ENCODE measurements at places on chromosomes 4 and X.

DNA sequence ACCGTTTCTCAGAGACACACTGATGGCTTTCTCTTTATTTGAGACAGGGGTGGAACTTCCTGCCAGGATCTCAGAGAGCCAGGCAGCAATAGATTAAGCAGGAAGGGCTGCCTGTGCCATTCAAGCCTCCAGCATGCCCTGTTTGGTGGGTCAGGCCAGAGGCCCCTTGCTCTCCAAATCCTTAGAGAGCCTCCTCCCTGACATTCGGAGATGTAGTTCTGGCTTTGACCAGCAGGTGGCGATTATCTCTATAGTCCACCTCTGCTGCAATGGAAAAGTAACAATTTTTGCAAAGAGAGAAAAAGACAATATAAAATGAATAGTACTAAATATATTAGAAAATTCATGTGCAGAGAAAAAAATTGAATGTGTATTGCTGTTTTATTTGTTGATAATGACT, 93.9 kb downstream of the NXF2B start:
- DNase-seq = no peak

GRCh38 chr4:138200236-138200590, 41.9 kb downstream of the SLC7A11 start:
- no peak for DNase-seq

- no peak for DNase-seq
Observed at GRCh38 chrX:148310426-148311165, 189.8 kb upstream of the AFF2 start.

DNA sequence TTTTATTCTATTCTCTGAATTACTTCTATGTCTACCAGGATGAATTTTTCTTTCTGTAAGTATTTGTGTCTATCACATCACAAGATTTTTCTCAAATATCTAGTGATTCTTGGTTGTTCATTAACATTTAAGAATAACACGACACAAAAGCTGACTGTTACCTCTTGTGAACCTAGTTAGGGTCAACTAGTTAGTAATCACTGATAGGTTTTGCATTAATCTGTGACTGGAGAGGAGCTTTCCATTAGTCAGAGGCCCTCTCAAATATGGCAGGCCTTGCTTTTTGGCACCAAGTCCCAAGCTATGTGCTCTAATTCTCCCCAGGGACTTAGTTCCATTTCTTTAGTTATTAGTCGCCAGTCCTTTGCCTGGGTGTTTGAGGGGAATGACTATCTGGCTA, 259.2 kb downstream of the CFAP299 start:
- DNase-seq = no peak

DNA sequence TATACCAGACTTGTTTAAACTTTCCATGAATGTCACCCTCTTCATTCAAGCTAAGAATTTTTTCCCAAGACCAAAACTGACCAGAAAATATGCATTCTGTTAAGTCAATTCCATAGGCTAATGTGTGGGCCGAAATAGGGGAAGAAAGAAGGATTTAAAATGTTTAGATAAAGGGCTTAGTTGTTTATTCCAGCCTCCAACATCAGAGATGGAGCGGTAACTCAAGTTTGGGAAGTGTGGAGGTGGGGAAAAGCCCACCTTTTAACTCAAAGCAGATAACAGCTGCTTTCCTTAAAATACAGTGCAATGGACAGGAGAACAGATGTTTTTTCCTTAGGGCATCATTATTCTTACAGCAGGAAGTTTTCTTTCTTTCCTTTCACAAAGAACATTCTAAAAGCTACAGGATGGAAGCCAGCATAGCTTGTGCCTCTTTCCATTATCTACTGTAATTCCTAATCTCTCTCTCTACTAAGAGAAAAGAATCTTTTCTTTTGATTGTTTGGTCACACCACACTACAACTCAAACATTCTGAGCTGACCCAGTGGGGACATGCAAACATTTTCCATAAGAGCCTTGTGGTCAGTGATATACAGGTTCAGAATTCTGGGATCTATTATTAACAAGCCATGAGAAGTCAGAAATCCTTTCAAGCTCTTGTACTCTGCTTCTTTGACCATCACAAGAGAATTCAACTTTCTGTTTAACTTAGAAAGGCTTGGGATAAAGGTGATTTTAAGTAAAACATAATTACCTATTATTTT, 101.6 kb downstream of the PDE5A start:
- DNase-seq = no peak

- no peak for DNase-seq
Observed at GRCh38 chr4:1910643-1911042, 39.5 kb downstream of the NSD2 start.

DNA sequence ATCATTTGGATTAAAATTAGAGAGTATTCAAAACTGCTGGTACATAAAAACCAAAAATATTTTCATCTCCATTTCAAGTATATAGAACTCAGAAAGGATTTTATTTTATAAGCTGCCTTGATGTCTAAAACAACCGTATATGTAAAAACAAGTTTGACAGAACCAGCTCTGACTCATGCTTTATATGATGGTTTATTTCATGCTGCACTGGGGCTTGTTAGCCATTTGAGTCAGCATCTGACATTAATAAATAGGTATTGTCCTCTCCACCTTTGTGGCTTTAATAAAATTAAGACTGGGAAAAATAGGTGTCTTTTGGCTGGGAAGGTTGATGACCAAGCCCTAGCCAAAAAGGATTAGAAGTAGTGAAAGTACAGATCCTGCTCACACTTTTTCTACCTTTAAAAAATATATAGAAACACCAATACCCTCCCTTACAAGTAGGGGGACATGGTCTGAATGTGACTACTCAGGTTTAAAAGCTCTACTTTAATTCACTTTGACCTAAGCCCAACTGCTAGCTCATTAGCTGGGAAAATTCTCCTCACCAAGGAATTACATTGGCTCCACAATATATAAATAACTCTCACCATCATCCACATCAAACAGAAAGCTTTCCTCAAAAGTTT, 228.1 kb downstream of the ADAMTS3 start:
- DNase-seq = no peak

DNA sequence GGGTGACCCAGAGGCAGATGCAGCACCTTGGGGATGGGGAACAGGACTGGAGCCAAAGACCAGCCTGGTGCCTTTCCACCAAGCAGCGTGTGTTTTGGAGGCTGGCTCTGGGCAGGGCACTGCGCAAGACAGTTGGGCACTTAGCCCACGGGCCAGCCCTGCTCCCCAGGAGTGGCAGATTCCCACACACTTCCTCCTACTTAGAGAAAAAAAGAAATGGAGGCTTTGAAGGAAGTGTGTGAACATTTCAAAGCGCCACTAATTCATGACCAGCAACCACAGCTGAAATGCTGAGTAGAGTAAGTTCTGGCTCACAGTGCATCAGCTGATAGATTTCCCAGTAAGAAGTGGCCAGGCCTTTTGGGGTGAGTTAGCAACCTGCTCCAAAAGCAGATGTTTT, 54.9 kb upstream of the LGI2 start:
- no peak for DNase-seq

DNA sequence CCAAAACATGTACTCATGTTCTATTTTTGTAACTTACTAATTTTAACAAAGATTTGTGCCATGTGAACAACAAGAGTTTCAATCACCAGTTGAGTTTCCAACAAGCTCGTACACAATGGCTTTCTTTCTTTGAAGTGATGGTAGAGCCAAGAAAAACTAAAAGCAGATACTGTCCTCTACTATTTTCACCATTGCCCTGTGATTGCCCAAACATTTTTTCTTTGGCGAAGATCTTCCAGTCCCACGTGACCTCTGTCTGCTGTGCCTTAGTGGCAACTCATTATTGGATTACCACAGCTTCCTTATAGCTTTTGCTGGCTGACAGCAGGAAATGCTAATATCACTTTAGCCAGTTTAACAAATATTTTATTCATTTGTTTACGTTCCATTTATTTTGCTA, 1147.1 kb downstream of the STIM2 start:
- DNase-seq = no peak

DNA sequence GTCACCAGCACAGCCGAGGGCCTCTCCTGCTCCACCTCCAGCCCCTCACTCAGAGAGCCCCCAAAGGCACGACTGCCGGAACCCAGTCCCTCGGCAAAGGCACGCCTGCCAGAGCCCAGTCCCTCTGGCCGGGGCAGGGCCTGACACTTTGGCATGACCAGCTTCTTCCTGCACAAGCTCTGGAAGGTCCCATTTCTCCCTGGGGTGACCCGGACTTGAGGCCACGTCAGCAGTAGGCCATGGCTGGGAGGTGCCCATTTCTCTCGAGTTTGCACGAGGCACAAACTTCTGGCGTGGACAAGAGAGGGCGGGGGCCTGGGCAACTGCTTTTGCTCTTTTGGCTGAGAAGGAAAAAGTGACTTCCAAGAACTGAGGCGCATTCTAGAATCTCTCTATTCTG, 62.2 kb upstream of the GPR78 start:
- DNase-seq = no peak

- no peak for DNase-seq
Observed at GRCh38 chr4:152983221-152983620, 47.1 kb downstream of the FHDC1 start.

DNA sequence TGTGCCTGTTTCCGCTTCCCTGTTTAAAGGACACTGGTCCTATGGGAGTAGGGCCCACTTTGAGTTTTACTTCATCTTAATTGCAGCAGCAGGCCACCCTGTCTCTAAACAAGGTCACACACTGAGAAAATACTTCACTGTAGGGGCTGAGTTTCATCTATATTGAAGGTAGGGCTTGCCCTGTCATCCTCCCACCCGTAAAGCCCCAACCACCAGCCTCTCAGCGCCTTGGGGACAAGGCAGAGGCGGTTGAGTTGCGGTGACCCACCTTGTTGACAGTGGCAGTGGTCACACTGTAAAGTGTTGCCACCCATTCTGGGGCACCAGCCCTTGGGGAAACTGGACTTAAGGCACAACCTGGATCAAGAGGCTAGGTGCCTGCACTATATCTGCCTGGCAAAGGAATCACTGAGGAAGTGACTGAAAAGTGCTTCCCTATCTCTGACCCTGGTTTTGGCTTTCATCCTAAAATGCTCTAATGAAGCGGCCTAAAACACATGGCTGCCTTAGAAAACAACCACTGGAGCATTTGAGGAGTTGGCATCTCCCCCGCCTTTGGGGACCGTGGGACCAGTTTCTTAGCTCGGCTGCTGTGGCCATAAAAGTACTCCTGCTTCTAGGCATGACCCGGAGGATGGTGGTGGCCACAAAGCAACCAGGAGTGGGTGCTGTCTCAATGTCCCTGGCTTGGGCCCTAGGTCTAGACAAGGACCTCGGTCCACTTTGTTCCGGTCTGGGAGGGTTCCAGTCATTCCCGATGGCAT, 7.8 kb upstream of the WDR1 start:
- no peak for DNase-seq

- peak; percentile 16 for DNase-seq
Observed at GRCh38 chr4:158193171-158193749, 17.0 kb upstream of the TMEM144 start.

- no peak for DNase-seq
Observed at GRCh38 chrX:103503163-103503852, 16.0 kb downstream of the RAB40A start.

DNA sequence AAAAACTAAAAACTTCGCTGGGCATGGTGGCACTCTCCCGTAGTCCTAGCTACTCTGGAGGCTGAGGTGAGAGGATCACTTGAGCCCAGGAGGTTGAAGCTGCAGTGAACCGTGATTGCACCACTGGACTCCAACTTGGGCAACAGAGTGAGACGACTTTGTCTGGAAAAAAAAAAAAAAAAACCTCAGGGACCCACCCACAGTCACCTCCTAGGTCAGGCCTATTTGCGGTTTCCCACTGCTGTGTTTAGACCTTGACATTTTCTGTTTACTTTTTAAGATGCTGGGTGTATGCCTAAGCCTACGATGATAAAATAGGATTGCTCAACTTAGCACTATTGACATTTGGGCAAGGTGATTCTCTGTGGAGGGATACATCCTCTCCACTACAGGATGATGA, 197.4 kb upstream of the TBL1X start:
- DNase-seq = no peak

GRCh38 chr4:139599076-139599475, 43.1 kb upstream of the SETD7 start:
- no peak for DNase-seq

- DNase-seq = no peak
Observed at GRCh38 chr4:70741867-70742658, 20.3 kb downstream of the RUFY3 start.

DNA sequence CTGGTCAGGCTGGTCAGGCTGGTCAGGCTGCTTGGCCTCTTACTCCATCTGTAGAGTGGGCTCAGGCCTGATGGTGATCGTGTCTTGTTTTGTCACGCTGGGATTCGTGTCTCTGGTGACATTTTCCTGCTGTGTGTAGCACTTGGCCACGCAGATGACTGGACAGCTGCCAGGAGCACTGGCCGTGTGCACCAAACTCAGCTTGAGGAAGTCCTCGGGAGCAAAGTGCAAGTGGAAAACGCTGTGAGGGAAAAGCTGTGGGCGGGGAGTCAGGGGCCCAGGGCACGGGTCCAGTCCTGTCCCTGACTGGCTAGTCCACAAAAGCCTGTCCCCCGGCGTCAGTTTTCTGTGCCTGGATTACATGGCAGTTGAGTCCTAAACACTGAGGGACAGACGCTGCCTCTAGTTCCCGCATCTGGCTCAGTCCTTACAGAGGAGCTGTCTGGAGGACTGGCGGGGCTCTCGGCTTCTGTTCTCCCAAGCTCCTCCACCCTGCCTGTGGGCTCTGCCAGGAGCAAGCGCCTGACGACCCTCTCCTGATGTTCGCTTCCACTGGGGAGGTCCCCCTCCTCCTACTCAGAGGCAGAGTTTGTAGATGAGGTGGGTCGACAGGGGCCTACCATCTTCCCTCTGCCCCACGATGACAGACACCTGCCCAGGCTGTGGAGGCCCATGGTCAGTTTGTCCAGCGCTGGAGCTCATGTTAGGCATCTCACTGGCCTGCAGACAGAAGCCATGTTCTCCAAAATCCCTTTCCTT, 35.9 kb upstream of the GRPEL1 start:
- DNase-seq = peak; percentile 28

GRCh38 chr4:37531151-37531550, 155.0 kb downstream of the RELL1 start:
- DNase-seq = no peak

- DNase-seq = peak; percentile 29
Observed at GRCh38 chrX:16785247-16786138, 773 bp upstream of the TXLNG start.

DNA sequence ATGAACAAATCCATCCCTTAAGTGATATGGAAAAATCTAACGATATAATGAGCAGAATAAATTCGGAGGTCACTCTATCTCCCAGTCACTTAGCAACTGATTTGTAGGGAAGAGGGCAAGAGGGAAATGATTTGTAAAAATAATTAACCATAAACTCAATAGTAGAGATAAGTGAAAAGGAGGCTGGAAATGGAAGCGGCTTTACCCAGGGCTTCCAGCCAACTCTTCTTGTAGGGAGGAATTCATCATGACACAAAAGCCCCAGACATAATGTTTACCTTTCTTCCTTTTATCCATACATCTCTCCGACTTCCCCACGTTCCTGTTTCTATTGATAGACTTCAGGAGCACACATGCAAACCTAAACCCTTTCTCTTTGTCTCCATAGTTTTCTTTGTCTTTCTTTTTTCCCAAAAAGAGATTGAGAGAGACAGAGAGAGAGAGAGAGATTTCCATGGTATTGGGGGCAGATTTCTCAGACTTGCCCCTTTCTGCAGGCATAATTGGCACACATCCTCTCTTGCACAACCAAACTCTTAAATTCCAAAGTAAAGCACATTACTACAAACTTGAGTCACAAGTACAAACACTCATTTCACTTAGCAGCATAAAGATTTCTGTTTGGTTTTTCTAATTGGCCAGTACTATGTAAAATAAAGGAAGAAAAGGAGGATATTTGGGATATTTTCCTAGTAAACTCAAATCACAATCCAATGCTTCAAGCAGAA, 140.9 kb downstream of the MAPK10 start:
- peak; percentile 21 for DNase-seq

GRCh38 chrX:16145656-16146055, 21.6 kb upstream of the MAGEB17 start:
- DNase-seq = no peak

- DNase-seq = no peak
Observed at GRCh38 chr4:74309223-74309622, 953 bp downstream of the EPGN start.
